A172 (cell line): ENCODE measurements at places on chromosomes 7 and 10. TPM values are rescaled to one million over a fixed set of nuclear protein-coding genes. Genes with fewer than 3 reads are reported as not detected.

The NXPH1 gene
- not detected in 2 replicates for total RNA-seq

The WNT2 gene
- not detected in 2 replicates for total RNA-seq

The RADIL gene
- total RNA-seq: 1.9 and 5.1 TPM in 2 replicates

The CHST15 gene
- 2.4 and 2.5 TPM in 2 replicates for total RNA-seq

GRCh38 chr7:97006055-97006815 lies 882 bp downstream of the DLX6 start:
- no peak for DNase-seq

DNA sequence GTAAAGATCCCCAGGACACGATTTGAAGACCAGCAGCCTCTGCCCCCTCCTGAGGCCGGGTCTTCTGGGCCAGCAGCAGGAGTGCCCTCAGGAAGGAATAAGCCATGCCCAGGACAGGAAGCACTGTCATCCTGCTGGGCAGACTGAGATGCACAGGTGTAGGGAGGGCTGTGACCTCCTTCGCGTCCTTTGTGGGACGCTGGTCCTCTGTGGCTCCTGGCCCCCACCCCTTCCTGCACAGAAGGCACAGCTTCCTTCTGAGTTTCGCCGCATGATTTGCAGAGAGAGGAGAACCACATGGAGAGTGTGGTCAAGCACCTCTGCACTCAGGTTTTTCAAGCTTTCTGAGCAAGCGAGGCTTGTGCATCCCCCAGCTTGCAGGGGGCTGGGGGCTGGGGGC lies 112.7 kb downstream of the RGS10 start:
- DNase-seq: no peak

DNA sequence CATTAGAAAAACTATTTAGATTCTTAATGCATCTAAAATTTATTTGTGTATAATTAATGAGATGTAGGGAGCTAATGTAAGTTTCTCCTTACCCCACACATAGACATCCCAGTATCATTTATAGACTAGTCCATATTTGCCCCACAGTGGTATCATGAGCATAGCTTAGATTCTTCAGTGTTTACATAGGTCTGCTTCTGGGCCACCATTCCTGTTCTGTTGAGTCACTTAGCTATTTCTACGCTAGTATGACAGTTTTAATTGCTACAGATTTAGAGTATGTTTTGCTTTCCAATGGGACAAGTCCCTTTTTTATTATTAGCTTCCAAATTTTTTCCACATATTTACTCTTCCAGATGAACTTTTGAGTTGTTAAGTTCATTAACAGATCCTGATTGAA lies 69.4 kb downstream of the MCMBP start:
- peak; percentile 51 for DNase-seq

DNA sequence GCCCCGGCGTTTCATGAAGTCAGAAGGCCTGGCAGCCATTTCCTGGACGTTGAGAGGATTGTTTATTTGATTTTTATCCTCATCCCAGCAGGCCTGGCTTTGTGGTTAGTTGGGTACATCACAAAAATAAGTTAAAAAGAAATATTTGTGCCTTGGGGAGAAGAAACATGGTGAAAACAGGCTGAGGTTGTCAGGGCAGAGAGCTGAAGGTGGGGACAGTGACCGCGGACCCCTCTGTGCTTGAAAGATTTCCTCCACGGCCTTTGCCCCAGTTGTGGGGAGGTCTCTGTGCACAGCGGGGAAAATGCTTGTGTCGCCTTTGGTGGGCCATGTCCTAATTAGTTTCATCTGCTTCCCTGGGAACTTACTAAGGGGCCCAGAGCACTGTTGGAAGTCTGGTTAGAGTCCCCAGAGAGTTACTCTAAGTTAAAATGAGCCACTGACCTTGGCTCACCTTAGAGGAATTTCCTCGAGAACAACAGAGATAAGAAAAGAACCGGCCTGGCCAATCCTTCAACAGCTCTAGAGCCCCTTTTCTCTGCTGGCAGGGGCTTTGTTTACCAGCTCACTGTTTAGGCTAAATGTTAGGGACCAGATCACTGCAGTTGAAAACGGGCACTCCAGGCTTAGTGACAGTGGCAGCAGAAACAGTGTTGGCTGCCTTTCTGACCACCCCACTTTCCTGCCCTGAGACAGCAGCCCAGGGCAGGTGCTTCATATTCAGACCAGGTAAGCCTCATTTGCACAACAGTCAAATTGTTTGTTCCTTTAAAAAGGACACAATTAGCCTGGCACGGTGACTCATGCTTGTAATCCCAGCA lies 37.9 kb downstream of the CRCP start:
- peak; percentile 40 for DNase-seq

DNA sequence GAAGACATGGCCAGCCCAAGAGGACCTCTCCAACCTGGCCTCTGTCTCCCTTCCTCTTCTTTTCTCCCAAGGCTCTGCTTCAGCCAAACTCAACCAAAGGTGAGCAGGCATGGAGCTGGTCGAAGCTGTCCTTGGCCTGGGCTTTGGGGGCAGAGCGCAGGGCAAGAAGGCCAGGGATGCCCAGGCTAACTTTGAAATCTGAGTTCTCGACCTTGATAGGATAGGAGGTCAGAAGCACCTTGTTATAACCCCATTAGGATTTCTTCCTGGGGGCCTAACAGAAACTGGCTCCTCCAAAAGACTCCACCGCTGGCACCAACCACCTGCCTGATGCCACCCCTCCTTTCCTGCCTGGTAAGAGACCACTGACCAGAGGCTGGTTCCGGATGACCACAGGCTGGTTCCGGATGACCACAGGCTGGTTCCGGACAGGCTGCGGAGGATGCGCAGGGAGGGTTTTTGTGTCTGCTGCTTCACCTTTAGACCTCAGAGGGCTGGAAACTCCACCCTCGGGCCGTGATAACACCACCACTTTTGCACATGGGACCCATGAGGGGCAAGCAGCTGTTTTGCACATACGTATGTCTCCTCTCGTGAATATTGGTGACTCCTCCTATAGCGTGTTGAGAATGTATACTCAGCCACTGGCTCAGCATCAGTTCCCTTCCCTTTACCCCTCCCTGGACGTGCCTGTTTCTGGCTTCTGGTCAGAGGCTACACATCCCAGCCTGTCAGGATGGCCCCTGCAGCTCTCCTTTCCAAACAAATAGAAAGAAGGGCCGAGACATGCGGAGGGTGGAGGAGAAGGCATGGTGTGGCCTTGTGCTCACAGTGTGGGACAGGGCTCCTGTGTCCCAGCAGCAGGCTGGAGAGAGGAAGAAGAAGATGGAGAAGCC lies 140.1 kb downstream of the DNAJB6 start:
- DNase-seq: no peak

DNA sequence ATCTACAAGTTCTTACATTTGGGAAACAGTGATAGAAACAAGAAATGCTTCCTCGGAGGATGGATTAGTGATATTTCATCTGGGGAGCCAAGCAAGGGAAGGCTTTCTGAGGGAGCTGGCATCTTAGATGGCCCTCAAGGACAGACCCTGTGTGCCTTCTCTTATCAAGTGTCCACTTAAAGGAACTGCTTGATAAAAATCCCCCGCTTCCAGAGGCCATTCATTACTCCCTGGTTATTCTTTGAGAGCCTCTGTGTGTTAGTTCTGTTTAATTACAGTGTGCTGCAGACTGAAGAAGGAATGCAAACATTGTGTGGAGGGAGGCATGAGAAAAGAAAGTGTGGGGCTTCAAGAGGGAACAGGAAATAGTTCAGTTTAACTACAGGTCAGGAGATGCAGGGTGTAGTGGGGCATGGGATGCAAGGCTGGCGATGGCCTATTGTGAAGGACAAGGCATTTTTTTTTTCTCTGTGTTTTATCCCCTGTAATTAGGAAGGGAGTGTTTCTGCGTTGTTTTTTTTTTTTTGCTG lies 145.4 kb downstream of the SNX10 start:
- DNase-seq: no peak

DNA sequence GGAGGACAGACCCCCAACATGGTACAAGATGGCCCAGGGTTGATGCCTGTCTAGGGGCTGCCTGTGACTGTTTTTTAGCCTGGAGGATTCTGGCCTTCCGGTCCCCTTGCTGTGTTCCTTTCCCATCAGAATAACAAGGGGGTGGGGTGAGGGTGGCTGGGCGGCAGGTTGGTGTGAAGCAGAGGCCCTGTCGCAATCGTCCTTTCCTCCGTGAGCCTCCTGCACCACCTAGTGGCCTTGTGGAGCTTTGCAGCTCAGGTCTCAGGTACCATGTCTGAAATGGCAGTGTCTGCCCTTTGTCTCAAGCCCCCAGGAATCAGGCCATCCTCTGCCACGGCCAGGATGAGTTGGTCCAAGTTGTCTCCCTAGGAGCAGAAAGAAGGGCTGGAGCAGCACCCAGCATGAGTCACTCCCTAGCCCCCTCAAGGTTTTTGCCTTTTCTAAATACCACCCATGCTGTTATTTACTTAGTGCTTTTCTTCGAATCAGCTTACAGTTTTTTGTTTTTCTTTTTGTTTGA lies 24.2 kb downstream of the TACR2 start:
- DNase-seq: peak; percentile 80

DNA sequence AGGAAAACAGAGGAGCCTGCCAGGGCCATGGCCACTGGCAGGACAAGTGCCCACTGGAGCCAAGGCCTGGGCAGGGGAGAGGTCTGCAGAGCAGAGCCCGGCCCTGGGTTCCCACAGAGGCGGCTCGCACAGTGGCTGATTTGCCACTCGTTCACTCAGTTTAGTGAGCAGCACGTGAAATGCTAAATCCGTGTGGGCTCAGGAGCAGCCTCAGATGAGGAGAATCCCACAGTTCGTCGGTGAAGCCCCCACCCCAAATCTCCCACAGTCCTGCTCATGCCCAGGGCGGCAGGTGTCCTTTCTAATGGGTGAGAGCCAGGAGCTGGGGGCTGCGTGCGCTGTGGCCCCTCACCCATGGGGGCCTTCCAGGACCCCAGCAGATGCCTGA lies 107.7 kb upstream of the FAM20C start:
- no peak for DNase-seq

- DNase-seq: no peak
Measured at GRCh38 chr7:150666412-150666811, 19.1 kb upstream of the GIMAP2 start.

GRCh38 chr10:116877391-116877790 lies 28.1 kb downstream of the ENO4 start:
- DNase-seq: no peak

DNA sequence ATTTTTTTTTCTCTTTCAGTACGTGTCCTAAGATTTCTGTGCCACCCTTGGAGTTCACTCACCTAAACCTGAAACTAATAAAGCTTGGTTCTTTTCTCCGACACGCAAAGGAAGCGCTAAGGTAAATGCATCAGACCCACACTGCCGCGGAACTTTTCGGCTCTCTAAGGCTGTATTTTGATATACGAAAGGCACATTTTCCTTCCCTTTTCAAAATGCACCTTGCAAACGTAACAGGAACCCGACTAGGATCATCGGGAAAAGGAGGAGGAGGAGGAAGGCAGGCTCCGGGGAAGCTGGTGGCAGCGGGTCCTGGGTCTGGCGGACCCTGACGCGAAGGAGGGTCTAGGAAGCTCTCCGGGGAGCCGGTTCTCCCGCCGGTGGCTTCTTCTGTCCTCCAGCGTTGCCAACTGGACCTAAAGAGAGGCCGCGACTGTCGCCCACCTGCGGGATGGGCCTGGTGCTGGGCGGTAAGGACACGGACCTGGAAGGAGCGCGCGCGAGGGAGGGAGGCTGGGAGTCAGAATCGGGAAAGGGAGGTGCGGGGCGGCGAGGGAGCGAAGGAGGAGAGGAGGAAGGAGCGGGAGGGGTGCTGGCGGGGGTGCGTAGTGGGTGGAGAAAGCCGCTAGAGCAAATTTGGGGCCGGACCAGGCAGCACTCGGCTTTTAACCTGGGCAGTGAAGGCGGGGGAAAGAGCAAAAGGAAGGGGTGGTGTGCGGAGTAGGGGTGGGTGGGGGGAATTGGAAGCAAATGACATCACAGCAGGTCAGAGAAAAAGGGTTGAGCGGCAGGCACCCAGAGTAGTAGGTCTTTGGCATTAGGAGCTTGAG lies at the start of gene CFTR:
Gene CFTR (plus strand): TSS at position 801 of the 830 bp plus-strand sequence. CDS start 70 bp downstream, outside the sequence.
- no peak for DNase-seq

GRCh38 chr7:101890749-101891523 lies 73.5 kb downstream of the CUX1 start:
- no peak for DNase-seq

GRCh38 chr10:52308251-52309031 lies 5.6 kb upstream of the DKK1 start:
- peak; percentile 75 for DNase-seq

GRCh38 chr10:34580643-34581042 lies 234.5 kb downstream of the PARD3 start:
- DNase-seq: peak; percentile 75

DNA sequence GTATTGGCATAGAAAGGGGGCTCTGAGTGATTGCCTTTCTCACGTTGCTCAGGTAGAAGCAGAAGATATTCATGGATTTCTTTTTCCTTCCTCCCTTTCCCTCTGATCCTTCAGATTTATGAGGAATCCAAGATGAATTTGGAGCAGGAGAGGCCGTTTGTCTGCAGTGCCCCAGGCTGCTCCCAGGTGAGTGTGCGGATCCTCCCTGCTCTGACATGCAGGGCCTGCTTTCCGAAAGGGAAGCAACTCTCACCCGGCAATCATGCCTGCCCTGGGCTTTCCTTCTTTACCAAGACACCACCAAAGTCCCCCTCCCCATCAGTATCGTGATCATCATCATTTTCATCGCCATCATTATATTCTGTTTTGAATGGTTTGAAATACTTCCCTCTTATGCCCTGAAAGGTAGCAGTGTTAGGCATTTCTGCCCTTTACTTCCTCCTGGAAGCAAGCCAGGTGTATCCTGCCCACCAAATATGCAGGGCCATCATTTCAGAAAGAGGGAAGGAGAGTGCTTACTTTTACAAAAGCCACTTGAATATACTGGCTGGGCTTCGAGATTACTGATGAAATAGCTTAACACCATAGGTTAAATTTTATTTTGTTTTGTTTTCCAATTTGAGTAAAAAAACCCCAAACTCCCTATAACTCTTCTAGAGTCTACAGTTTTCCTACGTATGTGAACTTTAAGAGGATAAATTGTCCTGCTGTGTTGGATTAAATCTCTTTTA lies 75.9 kb downstream of the CREB5 start:
- no peak for DNase-seq

DNA sequence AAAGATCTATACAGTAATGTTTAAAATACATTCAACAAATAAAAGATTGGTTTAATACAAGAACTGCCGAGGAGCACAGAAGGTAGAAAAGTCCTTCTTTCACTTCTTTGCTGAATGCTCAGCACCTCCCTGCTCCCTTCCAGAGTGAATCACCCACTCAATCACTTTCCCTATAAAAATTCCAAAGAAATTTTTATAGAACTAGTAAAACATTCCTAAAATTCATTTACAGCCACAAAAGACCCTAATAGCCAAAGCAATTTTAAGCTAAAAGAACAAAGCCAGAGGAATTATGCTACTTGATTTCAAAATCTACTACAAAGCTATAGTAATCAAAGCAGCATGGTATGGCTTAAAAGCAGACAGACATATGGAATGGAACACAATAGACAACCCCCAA lies 320.9 kb downstream of the PCLO start:
- peak; percentile 91 for DNase-seq
